NCI-H510A (cell line): ENCODE measurements at places on chromosomes 1 and 21.

DNA sequence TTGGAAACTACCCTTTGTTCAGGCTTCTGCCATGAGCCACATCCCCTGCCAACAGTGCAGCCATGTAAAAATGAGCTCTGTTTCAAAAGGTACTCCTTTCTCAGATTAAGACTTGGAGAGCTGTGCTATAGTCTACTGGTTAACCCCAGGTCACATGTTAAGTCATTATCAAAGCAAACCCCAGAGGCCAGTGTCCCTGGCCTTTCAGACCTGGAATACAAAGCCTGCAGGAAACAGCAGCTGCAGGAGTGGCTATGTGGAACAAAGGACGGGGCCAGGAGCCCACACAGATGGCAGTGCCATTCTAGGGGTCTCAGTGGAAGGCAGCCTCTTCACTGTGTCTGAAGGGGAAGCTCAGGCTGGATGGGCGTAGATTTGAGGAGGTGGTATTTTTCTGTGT lies 6.7 kb downstream of the ZNF496 start:
- DNase-seq = no peak

- DNase-seq = no peak
These were observed 305 bp upstream of the RPS6KC1 start for GRCh38 chr1:213050745-213051126.

DNA sequence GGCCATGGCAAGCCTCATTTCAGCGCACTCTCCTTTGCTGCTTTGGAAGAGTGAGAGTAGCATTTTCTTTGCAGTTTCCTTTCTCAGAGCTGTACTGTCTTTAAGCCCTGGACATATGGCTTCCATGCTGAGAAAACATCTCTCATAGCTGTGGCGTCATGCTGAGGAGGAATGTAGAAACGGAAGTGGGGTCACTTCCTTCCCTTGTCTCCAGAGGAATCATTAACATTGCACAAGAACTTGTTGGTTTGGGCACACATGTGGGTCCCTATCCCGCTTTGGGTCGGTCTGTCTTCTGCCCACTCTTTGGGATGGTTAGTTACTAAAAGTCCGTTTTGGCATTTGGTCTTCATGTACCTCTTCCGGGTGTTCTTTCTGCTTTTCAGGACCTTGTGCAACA lies 5.6 kb downstream of the MFN2 start:
- no peak for DNase-seq

GRCh38 chr1:223621312-223621734 lies 44.2 kb downstream of the CAPN8 start:
- no peak for DNase-seq

DNA sequence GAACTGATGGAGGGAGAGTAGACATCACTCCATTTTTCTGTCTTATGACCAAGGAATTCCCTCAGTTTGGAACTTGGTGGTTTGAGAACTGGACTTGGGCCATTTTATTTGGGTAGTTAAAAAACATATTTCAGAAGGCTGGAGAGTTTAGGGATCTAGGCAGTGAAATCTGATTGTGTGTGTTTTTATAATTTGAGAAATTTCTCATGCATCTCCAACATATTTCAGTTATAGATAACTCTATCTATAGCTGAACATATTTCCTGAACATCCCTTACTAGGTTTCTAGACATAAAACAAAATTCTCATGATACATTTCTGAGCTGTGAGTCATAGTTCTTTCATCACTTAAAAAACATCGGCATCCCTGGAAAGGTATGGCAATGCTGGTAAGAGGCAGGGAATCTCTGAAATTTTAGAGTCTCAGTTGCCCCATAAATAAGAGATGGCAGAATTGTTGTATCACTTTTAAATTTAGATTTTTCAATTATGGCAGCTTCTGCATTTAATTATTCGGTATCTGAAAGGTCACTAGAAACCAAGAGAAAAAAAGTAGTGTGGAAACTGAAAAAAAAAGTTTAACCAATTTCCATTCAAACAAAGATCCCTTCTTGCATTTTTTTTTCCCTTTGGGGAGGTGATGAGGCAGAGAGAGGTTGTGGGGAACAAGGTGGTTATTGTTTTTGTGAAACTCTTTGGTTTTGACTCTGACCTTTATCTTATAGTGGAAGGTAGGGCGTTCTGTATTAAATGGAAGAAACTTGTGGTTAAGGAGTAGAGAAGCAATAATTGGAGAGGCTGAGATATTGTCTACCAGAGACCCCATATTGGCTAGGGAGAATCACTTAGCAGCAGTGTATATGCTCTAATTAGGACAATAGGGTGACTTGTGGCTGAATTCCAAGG lies 102.9 kb downstream of the FASLG start:
- DNase-seq = no peak

DNA sequence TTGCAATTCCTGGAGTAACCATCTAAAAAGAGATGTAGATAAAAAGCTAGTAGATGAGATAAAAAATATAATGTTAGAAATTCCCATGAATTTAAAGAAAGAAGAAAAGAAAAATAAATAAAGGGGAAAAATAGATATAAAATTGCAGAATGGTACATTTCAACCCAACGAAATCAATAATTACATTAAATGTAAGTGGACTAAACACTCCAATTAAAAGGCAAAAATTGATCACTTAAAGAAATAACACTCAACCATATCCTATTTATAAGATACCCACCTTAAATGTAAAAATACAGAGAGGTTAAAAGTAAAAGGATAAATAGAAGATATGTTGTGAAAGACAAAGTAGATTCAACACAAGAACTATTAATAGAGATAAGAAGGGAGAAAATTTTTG lies 150.5 kb upstream of the GRIK3 start:
- DNase-seq = no peak

DNA sequence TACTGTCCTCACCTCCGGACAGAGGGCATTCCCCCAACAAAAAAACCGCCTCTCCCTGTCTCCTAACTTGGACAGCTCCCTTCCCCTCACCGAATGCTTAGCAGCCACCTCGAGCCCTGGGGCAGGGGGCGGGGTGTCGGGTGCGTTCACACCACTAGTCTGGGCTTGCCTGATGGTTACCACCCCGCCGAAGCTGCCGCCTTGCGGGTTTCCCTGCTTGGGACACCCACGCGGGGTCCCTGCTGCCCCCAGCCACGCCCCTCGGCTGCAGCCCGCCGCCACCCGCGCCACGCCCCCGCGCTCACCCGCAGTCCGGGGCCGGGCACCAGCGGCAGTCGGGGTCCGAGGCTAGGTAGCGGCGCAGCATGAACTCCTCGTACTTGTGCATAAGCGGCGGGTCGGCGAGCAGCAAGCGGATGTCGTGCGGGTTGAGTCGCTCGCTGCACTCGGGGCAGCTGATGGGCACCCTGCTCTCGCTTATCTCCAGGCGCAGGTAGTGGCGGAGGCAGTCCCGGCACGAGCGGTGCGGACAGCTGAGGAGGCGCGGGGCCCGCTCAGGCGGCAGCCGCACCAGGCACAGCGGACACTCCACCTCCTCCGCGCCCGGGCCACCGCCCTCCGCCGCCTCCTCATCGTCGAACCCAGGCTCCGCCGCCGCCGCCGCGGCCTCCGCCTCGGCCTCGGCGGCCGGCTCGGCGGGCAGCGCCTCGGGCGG lies 706 bp downstream of the RNF19B start:
- peak; percentile 56 for DNase-seq

GRCh38 chr1:23428136-23428905 lies 3.8 kb upstream of the TCEA3 start:
- no peak for DNase-seq

DNA sequence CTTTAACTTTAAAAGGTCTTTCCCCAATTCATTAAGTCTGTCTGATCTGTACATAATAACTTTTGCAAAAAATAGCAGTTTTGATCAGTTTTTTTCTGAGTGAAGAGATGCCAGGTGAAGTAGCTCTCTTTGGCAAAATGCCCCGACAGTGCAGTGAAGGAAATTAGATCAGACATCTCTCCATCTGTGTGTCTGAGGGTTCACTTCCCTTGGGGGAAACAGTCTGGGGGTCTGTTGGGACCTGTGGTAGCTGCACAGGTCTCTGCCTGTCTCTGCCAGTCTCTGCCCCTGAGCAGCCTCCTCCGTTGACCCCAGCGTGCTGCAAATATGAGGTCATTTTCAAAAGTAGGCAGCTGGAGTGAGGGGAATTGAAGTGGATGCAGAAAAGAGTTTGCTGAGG lies 54.5 kb downstream of the TBCE start:
- DNase-seq = no peak

GRCh38 chr1:68230901-68231626 lies 1.3 kb downstream of the WLS start:
- no peak for DNase-seq

DNA sequence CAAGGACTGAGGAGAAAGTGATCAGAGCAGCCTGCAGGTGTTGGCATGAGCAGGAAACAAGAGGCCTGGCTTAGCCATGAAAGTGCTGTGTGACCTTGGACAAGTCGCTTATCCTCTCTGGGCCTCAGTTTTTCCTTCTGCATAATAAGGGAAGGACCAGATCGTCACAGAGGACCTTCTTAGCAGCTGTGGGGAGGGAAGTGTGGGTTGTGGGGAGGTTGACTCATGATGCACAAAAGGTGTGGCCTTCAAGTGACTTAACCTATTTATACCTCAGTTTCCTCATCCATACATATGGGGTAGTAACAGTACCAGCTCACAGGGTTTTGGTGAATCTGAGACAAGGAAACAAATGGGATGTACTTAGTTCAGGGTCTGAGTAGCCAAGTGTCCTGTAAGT lies 658.8 kb downstream of the MATN1 start:
- DNase-seq = no peak

DNA sequence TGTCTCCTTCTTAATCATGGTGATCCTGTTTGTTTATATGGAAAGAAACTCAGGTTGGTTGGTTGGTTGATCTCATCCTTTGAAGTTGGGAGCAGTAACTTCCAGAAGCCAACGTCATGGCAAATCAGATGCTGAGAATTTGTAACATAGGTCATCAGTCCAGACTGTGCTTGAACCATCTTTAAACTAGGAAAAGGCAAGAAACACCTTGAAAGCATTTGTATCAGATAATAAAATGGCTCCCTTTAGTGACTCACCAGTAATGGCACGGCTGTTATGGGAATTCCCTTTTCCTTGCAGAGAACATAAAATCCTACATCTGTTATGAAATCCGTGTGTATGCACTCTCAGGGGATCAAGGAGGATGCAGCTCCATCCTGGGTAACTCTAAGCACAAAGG lies 58.1 kb downstream of the SERBP1 start:
- no peak for DNase-seq

DNA sequence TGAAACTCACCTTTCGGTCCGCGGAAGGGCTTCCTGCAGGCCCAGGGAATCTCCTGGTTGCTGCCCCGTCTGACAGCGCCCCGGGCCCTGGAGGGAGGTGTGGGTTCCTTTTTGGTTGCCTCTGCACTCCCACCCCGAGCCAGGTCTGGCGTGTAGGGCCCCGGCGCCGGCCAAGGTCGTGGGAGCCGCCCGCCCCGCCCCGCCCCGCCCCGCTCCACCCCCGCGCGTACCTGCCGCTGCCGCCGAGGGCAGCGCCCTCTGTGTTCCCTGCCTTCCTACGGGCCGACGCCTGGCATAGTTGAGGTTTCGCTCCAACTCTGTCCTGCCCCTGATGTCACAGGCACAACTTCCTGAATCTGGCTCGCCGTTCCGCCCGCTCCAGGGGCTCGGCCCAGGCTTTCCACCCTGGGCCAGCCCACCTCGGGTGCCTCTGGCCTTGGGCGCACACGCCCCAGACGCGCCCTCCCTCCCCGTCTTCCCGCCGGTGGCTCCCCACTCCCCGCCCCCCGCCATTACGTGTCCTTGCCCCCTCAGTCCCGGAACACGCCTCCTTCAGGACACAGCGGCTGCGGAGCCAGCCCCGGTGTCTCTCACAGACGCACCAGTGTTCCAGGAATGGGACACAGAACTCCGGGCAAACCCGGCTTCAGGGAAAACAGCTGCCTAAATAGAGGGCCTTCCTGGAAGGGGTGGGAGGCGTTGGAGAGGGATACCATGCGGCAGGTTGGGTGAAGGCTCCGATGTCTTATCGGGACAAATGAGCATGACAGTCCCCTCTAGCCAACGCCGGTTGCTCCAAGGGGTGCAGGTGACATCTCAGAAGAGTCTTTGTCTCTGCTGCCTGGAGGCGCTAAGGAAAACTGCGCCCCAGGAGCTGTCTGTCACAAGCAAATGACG lies at the start of gene KIAA0040:
KIAA0040 (minus strand) TSS at position 147 of the 897 bp plus-strand sequence. CDS start 31,763 bp downstream, outside the sequence.
- peak; percentile 81 for DNase-seq

GRCh38 chr1:27527223-27527889 lies 37.4 kb upstream of the WASF2 start:
- DNase-seq = peak; percentile 97

GRCh38 chr1:55049271-55049913 lies 10.0 kb downstream of the PCSK9 start:
- DNase-seq = no peak

- DNase-seq = no peak
These were observed 13.8 kb downstream of the SNX7 start for GRCh38 chr1:98675282-98675681.

DNA sequence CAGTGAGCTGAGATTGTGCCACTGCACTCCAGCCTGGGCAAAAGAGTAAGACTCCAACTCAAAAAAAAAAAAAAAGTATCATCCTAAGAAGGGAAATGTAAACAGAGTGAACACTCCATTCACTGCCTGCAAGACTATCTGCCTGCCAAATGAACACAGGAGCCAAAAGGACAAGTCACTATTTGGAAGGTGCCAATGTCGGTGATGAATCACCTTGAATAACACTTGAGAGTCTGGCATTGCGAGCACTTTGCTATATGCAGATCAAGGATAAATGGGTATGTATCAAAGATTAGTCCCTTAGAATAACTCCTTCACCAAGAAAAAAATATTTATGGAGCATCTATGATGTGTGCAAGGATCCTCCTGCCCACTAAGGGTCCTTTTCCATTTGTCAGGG lies 6.6 kb downstream of the UBR4 start:
- no peak for DNase-seq

- no peak for DNase-seq
These were observed 5.0 kb downstream of the TSTD1 start for GRCh38 chr1:161033751-161034150.

DNA sequence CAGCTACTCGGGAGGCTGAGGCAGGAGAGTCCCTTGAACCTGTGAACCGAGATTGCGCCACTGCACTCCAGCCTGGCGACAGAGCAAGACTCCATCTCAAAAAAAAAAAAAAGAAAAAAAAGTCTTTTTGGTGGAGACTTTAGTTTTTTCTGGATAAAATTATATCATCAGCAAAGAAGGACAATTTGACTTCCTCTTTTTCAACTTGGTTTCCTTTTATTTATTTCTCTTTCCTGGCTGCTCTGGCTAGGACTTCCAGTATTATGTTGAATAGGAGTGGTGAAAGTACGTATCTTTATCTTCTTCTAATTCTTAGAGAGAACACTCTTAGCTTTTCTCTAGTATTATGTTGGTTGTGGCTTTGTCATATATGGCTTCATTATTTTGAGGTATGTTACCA lies 130.8 kb downstream of the PCBP3 start:
- DNase-seq = no peak

DNA sequence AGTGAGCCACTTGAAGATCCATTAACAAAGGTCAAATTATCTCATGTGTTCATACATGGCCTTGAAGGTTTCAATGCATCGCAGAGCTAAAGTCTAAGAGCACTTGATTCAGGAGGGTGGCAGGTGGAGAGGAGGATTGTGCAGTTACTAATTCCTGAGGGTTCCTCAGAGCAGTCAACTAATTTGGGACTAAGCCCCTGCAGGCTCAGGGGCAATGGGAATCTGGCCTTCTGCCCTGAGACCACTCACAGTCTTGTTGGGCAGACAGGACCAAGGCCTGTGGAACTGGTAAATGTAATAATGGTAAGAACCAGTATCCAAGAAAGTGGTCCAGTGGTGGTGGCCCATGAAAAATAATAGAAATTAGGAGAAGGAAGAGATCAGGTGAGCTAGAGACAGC lies 127.4 kb upstream of the HMGB4 start:
- DNase-seq = no peak
